Activated CD4-positive, CD25-positive, alpha-beta regulatory T cell treated with anti-CD3 and anti-CD28 coated beads, Interleukin-2, amount 50 U/mL, for 16 hours (primary cell): ENCODE measurements at places on chromosomes 7 and 10.

DNA sequence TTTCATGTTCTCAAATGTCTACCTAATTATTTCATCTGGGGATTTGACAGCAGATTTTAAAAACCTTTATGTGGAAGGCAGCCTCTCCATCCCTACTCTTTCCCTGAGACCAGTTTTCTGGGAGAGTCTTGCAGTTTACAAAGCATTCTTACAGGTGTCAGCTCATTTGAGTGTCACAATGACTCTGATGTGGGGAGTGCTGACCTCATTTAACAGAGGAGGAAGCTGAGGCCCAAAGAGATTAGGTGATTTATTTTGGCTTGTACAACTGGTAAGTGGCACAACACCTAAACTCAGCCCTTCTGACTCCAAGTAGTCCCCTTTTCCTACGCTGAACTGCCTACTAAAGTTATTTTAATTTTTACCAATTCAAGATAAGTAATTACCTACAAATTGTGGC, 33.3 kb upstream of the MAT1A start:
- no peak for DNase-seq

DNA sequence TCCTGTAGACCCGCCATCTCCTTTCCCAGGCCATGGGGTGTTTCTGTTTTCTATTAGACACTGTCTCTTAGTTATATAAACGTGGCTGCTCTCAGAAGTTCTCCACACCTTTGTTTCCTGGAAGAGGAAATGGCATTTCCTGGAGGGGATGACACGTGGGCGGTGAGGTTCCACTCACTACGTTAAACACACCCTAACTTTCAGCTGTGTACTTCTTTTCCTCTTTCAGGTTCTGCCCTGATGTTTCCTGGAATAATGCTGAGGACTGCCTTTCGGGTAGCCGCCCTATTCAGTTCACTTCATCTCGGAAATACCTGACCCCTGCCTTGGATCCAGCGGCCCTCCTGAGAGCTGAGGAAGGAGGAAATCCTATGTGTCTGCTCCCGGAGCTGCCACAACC, 3.4 kb upstream of the PRKCQ start:
- peak; percentile 58 for DNase-seq

GRCh38 chr7:108086546-108086945, 43.6 kb downstream of the LAMB4 start:
- DNase-seq: no peak

DNA sequence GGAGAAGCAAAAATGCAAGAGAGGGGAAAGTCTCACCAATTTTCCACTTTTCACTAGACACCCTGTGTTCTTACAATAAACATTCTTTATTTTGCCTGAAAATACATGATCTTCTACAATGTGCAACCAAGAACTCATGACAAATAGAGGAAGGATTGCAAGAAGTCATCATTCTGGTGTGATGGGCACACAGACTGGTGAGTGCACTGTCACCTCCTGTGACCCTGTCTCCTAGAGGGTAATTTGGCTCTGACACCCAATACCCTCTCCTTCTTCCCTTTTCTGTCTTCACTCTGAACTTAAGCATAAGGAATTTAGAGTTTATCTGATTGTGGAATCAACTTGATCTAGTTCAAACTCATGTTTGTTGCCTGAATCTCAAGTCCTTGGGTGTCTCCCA, 153.7 kb downstream of the SH2D4B start:
- no peak for DNase-seq

- no peak for DNase-seq
Observed at GRCh38 chr10:123154711-123155505, 706 bp downstream of the BUB3 start.

GRCh38 chr7:57363321-57363720, 86.7 kb upstream of the ZNF716 start:
- DNase-seq: no peak

DNA sequence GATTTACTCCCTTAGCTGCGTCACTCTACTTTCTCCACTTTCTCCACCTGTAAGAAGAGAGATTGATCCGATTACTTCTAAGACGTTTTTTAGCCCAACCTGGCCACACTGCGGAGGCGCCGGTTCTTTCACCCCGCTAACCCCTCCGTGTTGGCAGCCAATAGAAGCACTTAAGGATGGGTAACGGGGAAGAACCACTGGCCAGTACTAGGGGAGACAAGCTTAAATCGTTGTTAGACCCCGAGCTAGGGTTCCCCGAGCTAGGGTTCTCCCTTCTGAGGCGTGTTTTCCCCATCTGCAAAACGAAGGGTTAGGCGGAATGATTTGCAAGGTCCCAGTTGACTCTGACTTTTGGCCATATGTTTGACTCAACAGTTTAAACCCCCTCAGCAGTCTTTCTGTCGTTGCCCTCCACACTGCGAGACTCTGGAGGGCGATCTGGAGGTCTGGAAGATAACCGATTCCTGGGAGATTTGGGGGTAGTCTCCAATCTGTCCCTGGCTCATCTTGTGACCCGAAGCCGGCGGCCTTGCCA, 644 bp downstream of the UMAD1 start:
- DNase-seq: peak; percentile 15

DNA sequence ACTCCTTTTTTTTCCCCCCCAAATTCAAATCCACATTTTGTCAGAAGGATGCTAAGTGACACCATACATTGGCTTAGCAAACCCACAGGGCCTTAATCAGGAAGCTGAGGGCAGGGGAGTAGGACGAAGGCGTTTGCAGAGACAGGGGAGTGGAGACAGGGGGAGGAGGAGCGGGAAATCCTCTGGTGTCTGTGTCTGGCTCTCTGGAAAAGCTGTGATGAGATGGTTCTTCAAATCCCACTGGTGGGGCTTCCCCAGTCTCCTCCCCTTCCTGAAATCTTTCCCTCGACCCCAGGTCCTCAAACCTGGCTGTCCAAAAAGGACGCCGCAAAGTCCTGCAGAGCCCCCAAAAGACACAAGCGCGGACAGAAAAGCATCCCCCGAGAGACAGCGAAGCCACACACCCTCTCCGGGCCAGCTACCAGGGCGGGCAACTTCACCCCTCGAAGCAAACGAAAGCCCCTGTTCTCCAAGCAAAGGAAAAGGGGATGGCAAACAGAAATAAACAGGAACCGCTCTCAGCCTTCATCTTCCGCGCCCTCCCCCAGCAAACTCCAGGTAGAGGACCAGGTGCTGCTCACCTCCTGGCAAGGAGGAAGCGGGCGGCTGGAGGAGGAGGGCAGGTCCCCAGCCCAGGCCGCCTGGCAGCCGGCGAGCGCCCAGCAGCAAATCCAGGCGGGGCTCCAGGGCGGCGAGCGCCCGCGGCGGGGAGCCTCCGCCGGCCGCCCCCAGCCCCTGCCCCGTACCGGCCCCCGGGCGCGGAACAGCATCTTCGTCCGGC, 520 bp downstream of the ELAPOR2 start:
- no peak for DNase-seq

- DNase-seq: no peak
Observed at GRCh38 chr10:29306688-29307087, 17.8 kb downstream of the LYZL1 start.

DNA sequence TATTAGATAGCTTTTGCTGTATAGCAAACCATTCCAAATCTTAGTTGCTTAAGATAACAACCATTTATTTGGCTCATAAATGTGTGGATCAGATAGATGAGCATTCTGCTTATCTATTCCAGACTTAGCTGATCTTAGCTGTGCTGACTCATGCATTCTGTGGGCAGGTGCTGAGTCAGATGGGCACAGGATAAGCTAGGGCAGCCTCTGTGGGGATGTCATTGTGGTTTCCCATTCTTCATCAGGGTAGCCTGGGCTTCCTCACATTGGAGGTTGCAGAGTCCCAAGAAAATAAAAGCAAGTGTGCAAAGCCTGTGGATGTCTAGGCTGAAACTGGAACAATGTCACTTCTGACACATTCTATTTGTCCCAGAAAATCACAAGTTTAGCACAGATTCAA, 917.0 kb downstream of the TYW1 start:
- no peak for DNase-seq

GRCh38 chr10:101355072-101355706, 1.2 kb downstream of the BTRC start:
- DNase-seq: no peak

- no peak for DNase-seq
Observed at GRCh38 chr10:58054881-58055280, 212.8 kb downstream of the IPMK start.

DNA sequence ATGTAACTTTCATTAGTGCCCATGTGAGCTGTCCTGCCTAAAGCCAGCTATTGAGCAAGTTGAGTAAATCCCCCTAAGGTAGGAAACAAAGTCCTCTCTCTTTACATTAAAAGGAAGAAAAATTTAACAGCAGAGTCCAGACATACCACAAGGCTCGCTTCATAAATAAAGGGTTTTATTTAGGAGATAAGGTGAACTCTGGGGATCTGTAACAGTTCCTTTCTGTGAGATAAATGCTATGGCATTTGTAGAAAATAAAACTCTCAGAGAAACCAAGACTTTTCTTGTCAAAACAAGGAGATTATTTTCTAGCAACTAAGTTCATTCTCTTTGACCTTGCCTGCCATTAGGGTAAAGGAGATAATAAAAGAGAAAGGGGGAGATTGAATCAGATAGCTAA, 32.3 kb upstream of the LYZL1 start:
- DNase-seq: no peak

DNA sequence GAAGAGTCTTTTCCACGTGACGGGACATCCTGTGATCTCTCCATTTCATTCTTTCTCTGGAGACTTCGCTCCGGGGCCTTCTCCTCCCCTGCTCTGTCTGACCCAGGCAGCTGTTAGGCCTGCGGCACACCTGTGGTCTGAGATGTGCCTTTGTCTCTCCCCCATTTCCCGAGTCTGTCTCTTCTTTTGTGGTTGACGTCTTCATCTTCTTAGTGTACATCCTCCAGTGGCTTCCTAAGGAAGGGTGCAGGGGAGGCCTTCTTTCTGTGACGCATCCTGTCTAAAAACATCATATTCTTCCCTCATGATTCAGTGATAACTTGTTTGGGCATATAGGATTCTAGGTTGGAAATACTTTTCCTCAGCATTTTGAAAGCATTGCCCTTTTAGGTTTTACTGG, 17.2 kb upstream of the ATP6V0E2 start:
- DNase-seq: no peak

DNA sequence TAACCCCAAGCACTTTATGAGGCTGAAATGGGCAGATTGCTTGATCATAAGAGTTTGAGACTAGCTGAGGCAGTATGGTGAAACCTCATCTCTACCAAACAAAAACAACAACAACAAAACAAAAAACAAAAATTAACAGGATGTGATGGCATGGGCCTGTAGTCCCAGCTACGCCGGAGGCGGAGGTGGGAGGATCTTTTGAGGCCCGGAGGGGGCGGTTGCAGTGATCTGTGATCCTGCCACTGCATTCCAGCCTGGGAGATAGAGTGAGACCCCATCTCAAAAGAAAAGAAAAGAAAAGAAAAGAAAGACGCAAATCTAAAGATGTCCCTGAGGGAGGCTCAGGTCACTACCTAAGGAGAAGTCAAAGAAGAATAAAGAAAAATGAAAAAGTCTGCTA, 35.3 kb upstream of the AGR2 start:
- no peak for DNase-seq

DNA sequence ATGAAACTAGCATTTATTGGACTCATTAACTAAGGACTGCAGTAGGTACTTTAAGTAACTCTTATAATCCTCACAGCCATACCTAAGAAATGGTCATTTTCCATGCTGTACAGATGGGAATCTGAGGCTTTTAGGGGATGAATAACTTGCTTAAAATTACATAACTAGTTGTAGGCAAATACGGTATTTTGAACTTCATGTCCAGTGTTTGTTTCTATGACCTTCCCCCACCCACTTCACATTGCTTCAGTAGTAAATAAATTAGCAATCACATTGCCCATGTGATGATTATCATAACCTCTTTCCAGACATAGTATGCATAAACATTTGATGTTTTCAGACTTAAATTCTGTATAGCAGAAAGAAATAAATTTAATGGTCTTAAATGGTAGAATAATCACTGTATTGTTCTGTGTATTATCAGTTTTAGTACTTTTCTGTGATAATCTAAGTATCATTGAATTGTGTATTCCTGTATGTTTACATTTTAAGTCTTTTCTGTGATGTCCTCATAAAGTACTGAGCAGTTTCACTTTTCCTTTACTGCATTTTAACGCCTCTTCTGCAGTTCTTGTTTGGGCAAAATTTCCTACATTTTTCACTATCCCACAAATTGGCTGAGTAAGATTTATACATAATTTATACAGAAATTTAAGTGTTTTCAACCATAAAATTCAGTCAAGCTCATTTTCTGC, 48.3 kb downstream of the ANKIB1 start:
- DNase-seq: no peak

GRCh38 chr7:139286144-139286543, 55.0 kb upstream of the FMC1 start:
- DNase-seq: no peak

DNA sequence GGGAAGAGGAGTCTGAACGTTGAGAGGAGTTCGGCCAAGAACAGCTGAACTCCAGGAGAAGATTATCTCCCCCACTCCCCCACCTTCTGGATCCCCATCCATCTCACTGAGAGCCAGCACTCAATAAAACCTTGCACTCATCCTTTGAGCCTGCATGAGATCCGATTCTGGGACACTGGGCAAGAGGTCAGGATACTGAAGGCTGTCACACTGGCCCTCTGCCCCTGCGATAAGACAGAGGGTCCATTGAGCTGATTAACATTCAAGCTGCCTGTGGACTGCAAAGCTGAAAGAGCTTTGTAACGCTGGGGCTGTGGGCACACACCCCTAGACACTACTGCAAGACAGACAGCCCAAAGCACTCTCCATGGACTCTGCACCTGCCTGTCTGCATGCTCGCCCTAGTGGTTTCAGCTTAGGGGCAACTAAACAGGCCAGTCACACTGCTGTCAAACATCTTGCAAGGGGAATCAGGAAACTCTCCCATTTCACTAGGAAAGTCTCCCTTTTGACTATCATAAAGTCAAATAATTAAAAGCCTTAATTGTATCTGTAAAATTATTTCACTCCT, 42.3 kb upstream of the CNTNAP2 start:
- DNase-seq: no peak

DNA sequence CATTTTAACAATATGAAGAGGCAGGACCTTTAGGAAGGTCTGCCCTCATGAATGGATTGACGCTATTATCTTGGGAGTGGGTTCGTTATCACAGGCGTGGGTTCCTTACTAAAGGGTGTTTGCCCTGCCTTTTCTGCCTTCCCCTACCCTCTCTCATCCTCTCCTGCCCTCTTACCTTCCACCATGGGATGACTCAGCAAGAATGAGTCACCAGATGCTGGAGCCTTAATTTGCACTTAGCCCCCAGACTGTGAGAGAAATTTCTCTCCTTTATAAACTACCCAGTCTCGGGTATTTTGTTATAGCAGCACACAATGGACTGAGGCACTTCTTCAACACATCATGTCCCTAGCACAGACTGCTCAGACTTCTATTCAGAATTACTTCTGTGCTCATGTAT, 31.4 kb upstream of the ZNF32 start:
- DNase-seq: no peak

- no peak for DNase-seq
Observed at GRCh38 chr10:42983591-42983990, 93.3 kb upstream of the RET start.

- no peak for DNase-seq
Observed at GRCh38 chr7:35993676-35994606, 159.1 kb upstream of the EEPD1 start.

- DNase-seq: no peak
Observed at GRCh38 chr10:75847477-75847876, 416.1 kb downstream of the LRMDA start.

- no peak for DNase-seq
Observed at GRCh38 chr10:54342058-54342457, 459.0 kb downstream of the PCDH15 start.

- no peak for DNase-seq
Observed at GRCh38 chr7:28891192-28891875, 66.8 kb downstream of the TRIL start.

- DNase-seq: no peak
Observed at GRCh38 chr10:43260911-43261577, 5.8 kb downstream of the RASGEF1A start.

GRCh38 chr7:24406789-24407299, 122.9 kb downstream of the NPY start:
- DNase-seq: no peak
